Activated CD4-positive, alpha-beta T cell treated with anti-CD3 and anti-CD28 coated beads, Interleukin-2, amount 50 U/mL, for 16 hours (primary cell): ENCODE measurements at places on chromosomes 12 and 14.

DNA sequence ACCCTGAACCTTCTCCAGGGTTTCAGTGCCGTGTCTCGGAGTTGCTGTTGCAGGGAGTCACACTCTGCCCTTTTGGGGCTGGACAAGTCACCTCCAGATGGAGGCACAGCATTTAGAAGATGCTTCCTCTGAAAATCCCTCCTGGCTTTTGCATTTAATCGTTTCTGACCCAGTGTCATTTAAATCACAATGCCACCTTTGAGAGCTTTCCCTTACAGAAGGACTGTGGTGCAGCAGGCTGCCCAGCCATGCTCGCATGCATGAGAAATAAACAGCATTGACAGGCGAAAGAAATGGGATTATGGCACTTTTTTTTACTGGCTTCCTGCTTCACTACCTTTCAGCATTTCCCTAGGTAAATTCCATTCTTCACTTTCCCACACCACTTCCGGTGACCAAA lies 113.4 kb upstream of the DYRK2 start:
- DNase-seq: no peak

DNA sequence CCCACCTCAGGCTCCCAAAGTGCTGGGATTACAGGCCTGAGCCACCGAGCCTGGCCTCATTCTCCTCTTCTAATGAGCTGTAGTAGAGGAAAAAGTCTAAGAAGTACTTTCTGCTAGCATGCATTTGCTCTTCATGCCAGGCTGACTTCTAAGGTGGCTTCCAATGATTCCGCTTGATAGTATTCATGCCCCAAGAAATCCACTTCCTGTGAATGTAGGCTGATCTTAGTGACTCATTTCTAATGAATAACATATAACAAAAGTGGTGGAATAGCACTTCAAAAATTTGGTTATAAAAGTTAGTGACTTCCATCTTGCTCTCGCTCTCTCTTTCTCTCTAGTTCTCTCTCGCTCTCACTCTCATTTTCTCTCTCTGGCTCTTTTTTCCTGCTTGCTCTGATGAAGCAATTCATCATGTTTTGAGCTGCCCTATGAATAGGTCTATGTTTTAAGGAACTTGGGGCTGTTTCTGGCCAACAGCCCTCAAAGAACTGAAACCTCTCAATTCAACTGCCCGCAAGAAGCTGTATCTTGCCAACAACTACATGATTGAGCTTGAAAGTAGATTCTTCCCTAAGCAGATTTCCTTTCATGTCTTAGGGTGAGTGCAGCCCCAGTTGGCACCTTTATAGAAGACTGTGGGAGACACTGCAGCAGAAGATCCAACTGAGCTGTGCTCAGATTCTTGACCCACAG lies 282.9 kb downstream of the RMST start:
- no peak for DNase-seq

DNA sequence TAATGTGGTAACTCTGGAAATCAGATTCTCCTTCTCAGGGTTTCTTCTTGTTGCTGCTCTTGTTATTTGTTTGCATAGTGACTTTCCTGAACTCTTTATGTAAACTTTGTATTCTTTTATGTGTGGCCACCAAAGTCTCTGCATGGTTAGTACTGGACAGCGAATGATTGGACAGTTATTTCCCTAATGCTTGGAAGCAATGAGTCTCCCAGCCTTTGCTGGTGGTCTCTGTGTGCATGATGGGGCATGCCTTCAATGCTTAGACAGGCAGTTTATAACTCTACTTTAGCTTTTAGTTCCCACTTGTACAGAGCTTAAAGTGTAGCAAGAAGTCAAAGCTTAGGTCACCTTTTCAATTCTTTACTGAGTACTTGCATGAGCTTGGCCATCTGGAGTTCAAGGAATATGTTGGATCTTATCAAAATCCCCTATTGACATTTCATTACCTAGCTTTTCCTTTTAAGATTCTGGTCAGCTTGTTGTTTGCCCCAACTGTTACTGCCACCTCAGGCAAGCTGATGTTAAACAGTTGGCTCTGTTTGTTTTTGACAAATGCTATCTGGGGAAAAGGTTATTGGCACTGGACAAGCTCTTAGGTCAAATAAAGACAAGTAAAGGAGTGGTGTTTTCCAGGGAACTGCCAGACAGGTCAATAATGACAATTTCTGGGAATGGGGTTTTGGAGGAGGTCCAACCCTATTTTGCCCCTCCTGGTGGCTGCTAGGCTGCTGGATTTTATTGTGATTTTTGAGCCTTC lies 12.3 kb downstream of the CCDC91 start:
- DNase-seq: no peak

- DNase-seq: no peak
Observed at GRCh38 chr12:65594409-65594808, 229.9 kb upstream of the HMGA2 start.

GRCh38 chr12:110314308-110314707 lies 33.3 kb downstream of the ATP2A2 start:
- DNase-seq: peak; percentile 73

GRCh38 chr12:72272091-72272661 lies at the start of gene TRHDE:
TSS of gene TRHDE (plus strand) at chr12:72272370. CDS start at chr12:72272644, 274 bp downstream.
- DNase-seq: no peak
